Left ventricle myocardium superior (tissue), 1 donor: ENCODE measurements at places on chromosomes 12 and 14. TPM values are rescaled to one million over a fixed set of nuclear protein-coding genes. Genes with fewer than 3 reads are reported as not detected.

GRCh38 chr12:56296295-56296694 lies 3.8 kb downstream of the CS start:
- no peak for DNase-seq

The CCDC175 gene
- total RNA-seq = not detected

The CIROP gene
- not detected for total RNA-seq

The PTPRO gene
- 0.94 TPM for total RNA-seq

The LRFN5 gene
- 0.37 TPM for total RNA-seq
